ENCODE measurements at places on chromosomes 7 and 10. TPM values are rescaled to one million over a fixed set of nuclear protein-coding genes. Genes with fewer than 3 reads are reported as not detected.

GRCh38 chr7:130993671-130994365 lies 259.8 kb upstream of the KLF14 start:
- no peak for DNase-seq

DNA sequence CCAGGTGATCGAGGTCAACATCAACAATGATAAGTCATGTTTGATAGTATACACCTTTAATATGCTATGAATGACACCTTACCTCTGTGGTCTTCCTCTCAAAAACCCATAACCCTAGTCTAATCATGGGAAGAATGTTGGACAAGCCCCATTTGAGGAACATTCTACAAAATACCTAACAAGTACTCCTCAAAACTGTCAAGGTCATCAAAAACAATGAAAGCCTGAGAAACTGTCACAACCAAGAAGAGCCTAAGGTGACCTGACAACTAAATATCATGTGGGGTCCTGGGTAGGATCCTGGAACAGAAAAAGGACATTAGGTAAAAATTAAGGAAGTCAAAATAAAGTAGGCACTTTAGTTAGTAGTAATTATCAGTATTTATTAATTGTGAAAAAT lies 5.9 kb upstream of the NUDCD3 start:
- DNase-seq = no peak

The IQUB gene
- not detected for polyA plus RNA-seq

- no peak for DNase-seq
Observed at GRCh38 chr10:43211030-43211429, 55.8 kb downstream of the RASGEF1A start.

GRCh38 chr10:125820701-125821100 lies 2.4 kb downstream of the UROS start:
- no peak for DNase-seq

DNA sequence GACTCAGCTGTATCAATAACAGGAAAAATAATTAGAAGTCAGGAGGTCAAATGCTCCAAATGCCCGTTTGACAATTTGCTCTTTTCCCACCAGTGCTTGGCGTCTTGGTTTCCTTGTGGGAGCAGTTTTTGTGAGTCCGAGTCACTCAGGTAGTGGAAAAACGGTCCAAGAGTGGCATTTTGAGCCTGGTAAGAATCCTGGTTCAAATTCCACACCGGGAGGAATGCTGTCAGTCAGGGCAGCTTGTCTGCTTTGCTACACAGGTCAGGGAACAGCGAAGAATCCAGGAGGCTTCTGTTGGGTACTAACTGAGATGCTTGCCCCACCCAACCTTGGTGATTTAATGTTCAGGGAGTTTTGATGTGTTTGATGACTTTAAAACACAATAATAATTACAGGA lies 209.5 kb downstream of the HERPUD2 start:
- no peak for DNase-seq

DNA sequence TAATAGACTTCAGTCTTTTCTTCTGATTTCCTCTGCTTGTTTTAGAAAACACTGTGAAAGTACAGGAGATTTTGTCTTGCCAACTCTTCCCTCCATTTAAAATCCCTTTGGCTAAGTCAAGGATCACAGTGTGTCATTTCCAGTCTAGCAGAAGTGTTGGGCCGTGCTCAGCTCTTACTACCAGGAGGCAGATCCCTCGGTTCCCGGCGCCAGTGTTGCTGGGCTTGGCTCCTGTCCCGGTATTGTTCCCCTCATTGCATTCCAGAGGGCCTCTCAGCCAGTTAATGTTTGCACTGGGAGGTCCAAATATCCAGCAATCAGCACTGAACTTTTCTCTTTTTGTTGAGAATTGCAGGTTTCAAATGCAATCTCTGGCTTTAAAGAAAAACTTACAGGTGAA lies 612.1 kb upstream of the MGMT start:
- DNase-seq = no peak

GRCh38 chr7:154767142-154767541 lies 235.8 kb downstream of the PAXIP1 start:
- DNase-seq = no peak

The ADAM22 gene
- polyA plus RNA-seq = 0.92 TPM

The OPALIN gene
- not detected for polyA plus RNA-seq

DNA sequence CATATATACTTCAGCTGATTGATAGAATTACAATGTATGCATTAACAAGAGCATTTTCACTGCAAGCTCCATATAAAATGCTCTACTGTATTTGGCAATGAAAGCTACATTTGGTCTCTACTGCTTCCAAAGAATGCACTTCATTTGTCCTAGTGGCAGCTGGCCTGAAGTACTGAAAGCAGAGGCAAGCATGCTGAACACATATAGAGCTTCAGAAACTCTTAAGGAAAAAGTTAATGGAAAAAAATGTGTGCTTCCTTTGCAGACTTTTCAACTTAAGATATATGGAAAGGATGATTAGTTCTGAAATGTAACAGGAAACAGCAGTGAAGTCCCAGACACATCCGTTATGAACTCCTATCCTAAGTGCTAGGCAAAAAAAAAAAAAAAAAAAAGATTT lies 537.1 kb upstream of the POM121L12 start:
- no peak for DNase-seq

GRCh38 chr7:125492521-125492920 lies 562.9 kb upstream of the POT1 start:
- no peak for DNase-seq

The SRRM3 gene
- polyA plus RNA-seq = not detected

- no peak for DNase-seq
Observed at GRCh38 chr7:13875496-13876074, 113.9 kb downstream of the ETV1 start.

Measured in naive thymus-derived CD4-positive, alpha-beta T cell (primary cell).